ENCODE measurements at places on chromosomes 12 and 14.
A peak's percentile ranks its signal among the peaks of the same experiment; 100 is the strongest.

GRCh38 chr12:117450209-117450608, 88.8 kb upstream of the NOS1 start:
- DNase-seq = no peak

DNA sequence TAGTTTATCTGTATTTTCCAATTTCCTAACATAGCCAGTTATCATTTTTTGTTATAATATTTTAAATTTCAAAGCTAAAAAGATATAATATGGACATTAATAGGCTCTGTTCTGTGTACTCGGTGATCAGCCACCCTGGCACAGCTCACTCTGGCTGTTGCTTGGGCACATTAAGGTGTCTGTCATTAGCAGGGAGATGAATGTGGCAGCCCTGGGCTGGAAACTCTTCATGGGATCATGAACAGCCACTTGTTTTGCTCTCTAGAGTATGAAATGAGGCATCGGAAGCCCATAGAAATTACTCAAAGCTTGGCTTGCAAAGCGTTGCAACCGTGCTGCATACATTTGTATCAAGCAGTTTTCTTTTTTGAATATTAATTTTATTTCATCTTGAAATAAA, 233.2 kb downstream of the DACT1 start:
- DNase-seq = no peak

DNA sequence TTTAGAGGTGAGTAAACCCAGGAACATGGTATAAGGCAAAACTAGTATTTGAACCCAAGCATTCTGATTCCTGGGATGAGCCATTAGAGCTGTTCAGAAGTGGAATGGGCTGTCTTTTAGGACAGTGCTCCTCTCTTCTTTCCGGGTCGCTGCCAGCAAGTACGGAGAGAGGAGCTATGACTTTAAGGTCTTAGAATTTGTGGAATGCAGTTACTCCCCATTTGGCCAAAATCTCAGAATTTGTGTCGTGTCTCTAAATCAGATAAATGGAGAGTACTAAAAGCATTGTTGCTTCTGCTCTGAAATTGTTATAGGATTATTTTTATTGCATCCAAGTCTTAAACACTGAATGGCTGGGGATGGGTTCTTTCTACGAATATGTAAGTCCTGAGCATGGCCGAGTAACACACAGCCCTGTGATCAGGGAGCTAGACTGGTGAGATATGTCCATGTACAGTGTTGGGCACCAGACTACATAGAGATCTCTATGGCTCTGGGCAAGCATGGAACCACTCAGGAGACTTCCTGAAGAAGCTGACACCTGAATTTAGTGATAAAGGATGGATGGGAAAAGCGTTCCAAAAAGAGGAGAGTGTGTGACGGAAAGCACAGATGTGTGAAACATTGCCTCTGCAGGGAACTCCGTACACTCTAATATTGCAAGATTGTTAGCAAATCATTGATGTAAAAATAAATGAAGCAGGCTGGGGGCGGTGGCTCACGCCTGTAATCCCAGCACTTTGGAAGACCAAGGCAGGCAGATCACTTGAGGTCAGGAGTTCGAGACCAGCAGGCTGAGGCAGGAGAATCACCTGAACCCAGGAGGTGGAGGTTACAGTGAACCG, 184.7 kb downstream of the SRGAP1 start:
- DNase-seq = peak; percentile 76

GRCh38 chr12:91935296-91935695, 210.3 kb downstream of the BTG1 start:
- DNase-seq = no peak

DNA sequence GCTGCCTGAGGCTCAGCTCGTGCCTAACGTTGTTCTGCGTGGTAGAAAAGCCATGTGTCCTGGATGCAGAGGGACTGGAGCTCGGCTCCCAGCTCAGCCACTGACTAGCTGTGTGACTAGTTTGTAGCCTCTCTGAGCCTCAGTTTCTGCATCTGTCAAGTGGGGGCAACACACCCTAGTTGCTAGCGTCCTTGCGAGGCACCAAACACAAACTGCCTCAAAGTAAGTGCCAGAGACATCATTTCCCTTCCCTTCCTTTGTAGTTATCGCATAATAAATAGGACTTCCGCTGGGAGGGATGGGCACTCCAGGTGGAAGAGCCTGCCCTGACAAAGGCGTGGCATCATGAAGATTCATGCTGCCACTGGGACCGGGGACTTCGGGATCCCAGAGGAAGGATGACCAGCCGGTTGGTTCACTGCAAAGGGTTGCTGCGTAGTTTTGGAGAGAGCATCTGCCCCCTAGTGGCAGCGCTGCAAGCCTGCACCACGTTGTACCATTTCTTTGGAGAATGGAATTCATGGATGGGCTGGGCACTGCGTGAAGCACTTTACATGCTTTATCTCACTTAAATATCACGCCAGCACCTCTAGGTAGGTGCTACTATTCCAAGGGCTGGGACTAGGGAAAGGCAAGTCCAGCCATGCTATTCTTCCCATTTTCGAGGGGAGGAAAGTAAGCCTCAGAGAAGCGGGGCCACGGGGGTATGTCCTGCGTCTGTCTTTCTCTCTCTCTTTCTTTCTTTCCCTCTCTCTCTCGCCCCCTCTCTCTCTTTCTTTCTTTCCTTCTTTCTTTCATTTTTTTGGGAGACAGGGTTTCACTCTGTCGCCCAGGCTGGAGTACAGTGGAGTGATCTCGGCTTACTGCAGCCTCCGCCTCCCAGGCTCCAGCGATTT, 4.6 kb downstream of the CCDC197 start:
- no peak for DNase-seq

GRCh38 chr12:94872671-94872970, 130.9 kb downstream of the NDUFA12 start:
- no peak for DNase-seq

DNA sequence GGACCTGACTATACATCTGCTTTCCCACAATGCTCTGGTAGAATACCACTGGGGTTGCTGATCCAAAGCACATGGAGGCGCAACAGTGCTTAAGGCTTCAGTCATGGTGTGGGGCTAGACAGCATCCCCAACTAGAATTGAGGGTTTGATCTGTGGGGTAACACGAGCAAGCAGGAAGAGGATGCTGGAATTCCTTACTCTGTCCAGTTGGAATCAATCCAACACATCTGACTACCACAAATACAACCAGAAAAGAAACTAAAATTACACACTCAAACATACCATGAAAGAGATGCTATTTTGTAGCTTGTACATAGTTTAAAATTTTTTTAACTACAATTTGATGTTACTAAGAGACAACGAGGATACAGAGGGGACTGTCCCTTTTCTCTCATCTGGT, 40.4 kb upstream of the GTF2A1 start:
- no peak for DNase-seq

DNA sequence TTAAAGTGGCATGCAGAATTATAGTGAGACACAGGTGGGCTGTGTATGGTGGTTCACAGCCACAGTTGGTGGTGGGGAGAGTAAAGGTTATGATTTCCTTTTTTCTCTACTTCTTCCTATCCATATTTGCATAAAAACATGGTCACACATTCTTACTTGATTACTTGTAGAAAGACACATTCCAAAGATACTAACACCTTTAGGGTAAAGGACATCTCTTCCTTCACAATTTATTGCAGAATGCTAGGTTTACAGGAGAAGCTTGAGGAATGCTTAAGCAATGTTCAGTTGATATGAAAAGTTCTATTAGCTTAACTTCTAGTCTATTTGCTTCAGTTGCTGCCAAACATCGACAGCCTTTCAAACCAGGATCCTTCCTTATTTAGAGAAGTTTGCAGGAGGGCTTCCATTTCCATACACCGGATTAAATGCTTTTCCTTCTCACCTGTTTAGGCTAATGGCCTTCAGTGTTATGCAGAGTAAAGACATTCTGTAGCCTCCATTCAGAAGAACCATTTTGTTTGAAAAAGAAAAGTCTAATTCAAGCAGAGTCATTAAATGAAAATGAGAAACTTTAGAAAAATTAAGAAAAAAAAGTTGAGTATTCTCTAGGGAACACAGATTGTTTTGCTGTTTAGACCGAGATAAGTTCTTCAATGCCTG, 2.6 kb upstream of the PHC1 start:
- DNase-seq = no peak

DNA sequence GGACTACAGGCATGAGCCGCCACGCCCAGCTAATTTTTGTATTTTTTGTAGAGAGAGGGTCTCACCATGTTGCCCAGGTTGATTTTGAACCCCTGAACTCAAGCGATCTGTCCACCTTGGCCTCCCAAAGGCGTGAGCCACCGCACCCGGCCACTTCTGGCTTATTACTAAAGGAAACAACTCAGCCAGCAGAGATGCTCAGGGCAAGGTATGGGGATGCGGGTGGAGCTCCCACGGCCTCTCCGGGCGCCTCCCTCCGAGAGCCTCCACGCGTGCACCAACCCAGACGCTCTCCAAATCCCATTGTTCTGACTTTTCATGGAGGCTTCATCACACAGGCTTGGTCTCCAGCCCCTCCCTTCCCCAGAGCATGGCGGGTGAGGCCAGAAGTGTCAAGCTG, 6.1 kb upstream of the GPR132 start:
- DNase-seq = no peak

- no peak for DNase-seq
These were observed 42.2 kb downstream of the NDUFA12 start for GRCh38 chr12:94961256-94961824.

DNA sequence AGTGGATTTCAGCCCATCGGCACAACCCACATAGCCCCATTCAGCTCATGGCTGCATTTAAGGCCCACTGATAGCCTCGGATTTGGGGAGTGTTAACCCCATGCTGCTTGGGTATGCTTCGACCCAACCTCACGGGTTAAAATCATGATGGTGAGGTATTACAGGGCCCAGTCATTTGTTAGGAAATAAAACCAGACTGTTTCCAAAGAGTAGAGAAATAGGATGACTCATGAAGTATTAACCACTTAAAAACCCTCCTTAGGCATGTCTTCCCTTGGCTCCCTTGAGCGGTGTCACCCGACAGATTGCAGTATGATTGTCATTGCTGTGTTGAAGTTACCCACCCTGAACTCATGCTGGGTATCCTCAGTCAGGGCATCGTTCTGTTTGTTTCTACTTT, 289.1 kb downstream of the CACNA1C start:
- peak; percentile 76 for DNase-seq

DNA sequence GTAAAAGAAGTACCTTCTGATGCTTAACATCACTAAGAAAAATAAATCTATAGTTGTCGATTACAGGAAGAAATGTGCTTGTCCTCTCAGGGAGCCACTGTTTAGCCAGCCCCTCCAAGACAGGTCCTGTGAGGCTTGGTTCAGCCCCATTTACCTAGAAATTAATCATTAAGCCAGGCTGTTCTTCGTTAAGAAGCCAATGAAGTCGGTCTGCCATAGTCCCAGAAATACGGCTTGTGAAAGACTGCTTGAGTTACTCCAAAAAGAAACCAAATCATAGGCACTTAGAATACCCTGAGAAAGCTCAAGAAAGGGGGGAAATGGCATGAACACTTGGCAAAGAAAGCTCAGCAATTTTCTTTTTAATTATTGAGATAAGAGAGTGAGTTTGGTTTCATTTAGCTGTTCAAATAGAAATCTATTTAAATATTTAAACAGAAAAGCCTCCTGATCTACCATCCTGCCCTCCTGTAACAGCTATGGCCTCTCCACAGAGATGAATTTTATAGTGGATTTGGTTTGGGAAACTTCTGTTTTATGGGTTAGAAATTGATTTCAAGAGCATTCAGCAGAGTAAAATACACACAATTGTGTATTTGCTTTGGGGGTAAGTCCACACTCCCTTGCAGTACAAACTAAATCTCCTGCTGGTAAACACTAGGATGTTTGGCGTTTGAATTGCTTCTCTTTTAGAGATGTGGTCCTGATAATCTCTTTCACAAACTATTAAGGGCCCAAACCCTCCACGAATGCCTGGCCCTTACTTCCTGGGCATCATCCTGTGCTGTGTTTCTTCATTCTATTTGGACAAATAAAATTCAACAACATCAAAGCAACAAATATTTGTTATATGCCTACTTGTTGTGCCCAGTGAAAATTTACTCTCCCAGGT, 234.4 kb downstream of the SEC23A start:
- DNase-seq = no peak
